NCI-H2081 treated with DMSO at 0.1 percent for 48 hours (cell line): ENCODE measurements at places on chromosomes 7 and 10.

DNA sequence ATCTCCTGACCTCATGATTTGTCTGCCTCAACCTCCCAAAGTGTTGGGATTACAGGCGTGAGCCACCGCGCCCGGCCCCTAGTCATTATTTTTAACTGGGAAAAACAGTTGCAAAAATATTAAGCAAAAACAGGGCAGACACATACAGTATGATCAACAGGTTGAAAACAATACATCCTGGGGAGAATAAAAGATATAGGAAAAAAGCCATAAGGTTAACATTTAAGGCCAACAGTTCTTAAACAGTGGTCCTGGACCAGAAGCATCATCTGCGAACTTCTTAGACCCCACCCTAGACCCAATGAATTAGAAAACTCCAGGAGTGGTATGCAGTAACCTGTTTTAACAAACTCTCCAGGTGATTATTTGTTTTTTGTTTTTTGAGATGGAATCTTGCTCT, 6.5 kb downstream of the UBE2H start:
- DNase-seq: no peak

GRCh38 chr7:131900785-131901287, 344.4 kb upstream of the PODXL start:
- no peak for DNase-seq

DNA sequence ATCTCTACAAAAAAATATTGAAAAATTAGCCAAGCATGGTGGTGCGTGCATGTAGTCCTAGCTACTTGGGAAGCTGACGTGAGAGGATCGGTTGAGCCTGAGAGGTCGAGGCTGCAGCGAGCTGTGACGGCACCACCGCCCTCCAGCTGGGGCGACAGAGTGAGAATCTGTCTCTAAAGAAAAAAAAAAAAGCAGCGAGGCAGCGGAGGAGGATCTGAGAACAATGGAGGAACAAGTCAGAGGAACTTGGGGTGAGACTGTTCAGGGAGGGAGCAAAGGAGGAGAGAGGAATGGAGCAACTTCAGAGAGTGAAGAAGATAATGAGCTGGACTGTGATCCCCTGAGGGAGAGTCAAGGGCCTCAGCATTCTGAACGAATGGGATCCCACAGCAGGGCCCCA, 85.4 kb downstream of the MKX start:
- no peak for DNase-seq

GRCh38 chr10:131902211-131902610, 1.4 kb downstream of the PPP2R2D start:
- DNase-seq: no peak

GRCh38 chr7:126856691-126857291, 395.9 kb downstream of the GRM8 start:
- DNase-seq: no peak

GRCh38 chr7:132446260-132446659, 130.0 kb downstream of the PLXNA4 start:
- DNase-seq: no peak

DNA sequence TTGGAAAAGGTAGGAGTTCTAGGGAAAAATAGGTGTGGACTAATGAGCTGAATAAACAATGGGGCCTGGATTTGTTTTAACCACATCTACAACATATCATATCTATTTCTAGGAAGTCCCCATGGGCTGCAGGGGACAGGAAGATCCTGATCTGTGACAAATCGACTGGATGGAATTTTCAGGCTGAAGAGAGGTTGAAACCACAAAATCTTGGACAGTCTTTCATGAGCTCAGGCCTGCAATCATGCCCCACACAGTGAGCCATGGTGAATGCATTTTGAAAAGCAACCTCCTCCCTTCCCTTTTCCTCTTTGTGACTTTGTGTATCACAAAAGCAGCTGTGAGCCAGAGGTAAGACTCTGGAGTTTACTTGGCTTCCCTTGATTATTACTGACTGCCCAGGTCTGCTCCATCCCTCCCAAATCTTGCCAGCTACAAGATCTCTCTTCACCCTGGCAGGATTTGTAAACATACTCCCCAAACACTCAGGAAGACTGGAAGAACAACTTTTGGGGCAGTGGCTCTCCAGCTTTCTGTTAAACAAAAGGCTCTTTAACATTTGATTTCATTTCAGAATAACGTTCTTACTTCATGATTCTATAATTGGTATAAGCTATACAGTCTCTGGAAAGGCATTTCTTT, 66.4 kb downstream of the ASAH2B start:
- no peak for DNase-seq

DNA sequence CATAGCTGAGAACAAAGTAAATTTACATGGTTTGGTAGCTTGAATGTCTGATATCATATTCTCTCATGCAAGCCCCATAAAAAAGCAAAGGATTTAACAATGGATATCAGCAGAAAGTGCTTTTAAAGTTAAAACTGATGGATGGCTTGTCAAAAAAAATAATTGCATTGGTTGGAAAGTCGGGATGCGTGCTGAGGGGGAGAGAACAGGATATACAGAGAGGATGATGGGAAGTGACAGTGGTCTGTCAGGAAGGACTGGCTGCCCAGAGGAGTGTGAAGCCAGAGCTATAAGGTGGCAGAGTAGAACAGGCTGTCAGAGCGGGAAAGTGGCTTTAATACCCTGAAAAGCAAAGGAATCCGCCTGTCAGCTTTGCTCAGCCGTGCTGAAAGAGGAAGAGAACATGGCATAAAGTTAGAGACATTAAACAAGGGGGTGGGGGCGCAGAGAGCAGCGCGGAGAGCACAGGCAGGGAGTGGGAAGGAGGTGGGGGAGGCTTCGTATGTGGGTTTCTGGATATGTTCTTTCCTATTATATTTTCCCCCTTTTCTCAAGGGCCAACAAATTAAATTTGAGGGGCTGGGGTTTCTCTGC, 493.0 kb downstream of the LRMDA start:
- no peak for DNase-seq

DNA sequence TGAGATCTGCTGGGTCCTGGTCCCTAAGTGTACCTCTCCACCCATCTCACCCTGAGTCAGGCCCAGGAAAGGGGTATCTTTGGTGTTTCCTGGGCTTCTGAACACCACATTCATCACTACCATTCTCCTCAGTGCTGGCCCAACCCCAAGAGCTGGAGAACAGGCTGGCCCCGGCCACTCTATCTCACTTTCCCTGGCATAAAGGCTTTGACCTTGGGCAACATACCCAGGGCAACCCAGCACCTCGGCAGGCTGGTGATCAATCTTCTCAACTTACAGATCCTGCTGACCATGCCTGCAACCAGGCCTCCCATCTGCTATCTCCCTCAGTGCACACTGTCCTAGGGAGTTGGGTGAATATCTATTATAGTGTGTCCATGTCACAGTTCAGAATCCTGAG, 2.1 kb downstream of the VSIR start:
- no peak for DNase-seq

DNA sequence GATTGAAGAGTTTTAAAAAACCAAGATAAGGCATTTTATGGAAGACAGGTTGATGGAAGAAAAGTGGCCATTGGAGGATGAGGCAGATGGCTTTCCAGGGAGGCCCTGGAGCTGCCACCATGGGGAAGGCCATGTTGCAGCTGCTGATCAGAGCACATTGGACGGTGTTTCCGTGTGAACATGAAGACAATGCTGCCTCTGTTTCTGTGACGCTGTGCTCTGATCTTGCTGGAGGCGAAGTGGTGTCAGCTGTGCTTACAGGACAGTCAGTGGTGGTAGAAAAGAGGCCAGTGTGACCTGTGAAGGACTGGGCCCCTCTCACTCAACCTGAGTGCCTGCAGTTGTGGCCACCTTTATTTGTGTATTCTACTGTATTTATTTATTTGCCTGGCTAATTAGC, 132.9 kb downstream of the FAM204A start:
- DNase-seq: no peak

DNA sequence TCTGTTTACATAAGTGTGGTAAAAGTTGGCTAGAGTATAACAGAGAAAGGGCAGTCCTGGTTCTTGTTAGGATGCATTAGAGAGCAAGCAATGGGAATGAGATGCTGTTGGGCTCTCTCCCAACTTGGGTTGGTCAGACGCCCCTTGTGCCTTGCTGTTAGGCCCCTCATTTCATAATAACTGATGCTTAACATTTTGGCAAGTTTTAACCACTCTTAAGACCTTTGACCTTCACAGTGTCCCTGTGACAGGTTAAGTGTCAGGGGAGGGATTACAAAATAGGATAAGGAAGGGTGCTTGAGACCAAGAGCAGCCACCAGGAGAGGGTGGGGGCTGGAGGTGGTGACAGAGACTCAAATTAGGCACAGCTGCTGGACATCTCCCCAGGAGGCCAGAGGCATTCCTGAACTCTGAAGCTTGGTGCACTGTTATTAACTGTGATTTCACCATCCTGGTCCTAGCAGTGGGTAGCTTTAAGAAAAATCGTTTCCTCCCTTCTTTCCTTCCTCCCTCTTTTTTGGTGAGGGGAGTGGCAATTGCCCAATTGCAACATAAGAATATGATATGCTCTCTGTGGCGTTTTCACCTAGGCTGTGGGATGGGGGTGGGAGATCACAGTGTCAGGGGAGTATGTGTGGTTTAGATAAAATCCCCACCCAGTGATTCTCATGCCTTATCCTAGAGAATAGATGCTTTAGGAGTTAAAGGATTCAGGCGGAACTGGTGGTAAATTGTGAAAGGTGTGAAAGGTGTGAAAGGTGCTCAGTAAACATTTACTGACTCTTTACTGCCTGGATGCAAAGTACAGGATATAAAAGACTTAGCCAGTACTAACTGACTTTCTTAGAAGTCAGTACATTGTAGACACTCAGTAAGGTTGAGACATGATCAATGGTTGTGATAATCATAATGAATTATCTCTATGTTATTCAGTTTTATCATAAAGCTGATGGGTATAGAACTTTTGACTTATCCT, 270.5 kb downstream of the BICC1 start:
- no peak for DNase-seq

DNA sequence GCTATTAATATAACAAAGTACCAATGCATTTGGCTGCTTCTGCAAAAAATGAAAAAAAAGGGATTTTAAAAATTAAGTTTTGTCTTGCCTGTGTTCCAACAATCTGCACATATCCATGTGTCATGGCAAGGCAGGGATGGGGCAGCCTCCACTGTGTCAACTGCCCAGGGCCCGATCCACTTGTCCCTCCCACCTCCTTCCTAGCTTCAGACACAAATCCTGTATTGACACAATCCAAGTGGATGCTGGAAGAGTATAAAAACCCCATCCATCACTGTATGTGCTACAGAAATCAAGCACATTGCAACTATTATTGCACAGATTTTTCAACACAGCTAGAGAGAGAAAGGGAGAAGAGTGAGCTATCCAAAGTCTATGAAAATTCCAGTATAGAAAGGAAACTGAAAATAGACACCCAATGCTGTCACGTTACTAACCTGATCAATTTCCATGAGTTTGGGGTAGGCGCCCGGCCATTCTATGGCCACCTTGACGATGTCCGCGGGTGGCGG, 106.4 kb downstream of the ELMO1 start:
- no peak for DNase-seq

GRCh38 chr10:60456053-60456452, 66.4 kb upstream of the ANK3 start:
- DNase-seq: no peak

DNA sequence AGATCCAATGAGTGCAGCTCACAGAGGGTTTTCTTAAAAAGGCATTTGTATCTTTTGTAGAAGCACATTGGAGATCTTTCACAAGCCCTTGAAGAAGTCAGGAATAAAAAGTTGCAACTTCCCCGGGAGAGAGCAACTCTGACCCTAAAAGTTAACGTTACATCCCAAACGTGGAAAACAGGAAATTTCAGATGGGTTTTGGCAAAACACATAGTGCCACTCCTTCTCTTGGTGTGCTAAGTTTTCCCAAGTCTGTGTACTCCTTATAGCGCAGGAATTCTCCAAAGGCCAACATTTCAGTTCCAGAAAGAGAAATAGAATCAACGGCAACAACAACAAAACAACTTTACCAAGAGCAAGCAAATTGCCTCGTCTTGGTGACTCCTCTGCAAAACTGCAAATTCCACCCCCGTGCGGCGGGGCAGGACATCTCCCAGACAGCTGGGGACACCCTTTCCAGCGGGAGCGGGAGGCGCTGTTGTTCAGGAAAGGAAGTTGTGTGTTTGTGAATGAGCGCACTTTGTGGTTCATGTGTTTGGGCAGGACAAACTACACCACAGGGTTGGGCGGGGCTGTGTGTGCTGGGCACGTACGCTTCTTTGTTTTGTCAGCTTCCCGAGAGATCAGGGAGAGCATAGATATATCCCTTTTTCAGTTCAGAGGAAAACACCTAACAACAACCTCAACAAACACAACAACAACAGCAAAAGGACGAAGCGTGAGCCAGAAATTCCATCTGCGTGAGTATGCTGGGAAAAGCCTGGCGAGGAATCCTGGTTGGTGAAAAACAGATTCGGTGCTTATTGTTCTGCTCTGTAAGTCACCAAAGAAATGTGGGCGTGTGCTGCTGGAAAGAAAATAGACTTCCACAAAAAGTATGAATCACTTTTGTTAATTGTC, 294.7 kb upstream of the PITRM1 start:
- DNase-seq: no peak

GRCh38 chr7:45176886-45177731, 19.5 kb downstream of the RAMP3 start:
- no peak for DNase-seq

GRCh38 chr10:60140651-60141632, 234.6 kb upstream of the CCDC6 start:
- DNase-seq: no peak

DNA sequence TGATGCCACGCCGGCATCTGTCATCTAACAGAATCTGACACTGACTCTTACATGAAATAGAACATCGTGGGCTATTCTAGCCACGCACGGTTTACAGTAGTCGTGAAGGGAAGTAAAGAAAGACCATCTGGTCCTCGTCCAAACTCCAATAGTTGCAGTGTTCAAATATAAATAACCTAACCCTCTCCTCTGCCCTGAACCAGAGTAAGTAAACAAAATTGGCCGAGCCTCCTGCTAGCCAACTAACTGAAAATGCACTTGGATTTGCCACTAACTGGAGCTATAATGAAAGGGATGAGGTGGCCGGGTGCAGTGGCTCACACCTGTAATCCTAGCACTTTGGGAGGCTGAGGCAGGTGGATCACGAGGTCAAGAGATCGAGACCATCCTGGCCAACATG, 29.5 kb upstream of the ZC3HAV1L start:
- no peak for DNase-seq

DNA sequence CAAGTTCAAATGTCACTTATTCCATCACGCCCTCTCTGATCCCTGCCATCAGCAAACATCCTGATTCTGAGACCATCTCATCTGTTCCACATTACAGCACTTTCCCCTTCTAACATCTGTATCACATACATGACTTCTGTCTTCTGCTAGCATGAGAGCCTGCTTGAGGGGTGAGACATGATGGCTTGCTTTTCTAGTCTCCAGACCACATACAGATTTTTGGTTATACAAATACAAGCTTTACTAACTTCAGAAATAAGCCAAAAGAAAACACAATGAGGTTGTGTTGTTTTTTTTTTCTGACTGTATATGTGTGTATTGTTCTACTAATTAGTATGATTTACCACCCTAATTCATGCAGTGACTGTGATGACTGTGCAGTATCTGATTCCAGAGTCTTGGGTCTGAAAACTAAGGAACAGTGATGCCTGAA, 34.3 kb downstream of the NAPEPLD start:
- DNase-seq: no peak

- DNase-seq: no peak
Observed at GRCh38 chr7:45888185-45888992, at the start of gene IGFBP1. Gene IGFBP1, plus strand, starts transcription at chr7:45888488. Its CDS starts 165 bp downstream, at chr7:45888653.
